ENCODE measurements at places on chromosomes 13 and 19. TPM values are rescaled to one million over a fixed set of nuclear protein-coding genes. Genes with fewer than 3 reads are reported as not detected.

GRCh38 chr19:56312787-56313657 lies 1.6 kb downstream of the ZSCAN5A start:
- DNase-seq = no peak

The GRIN2D gene
- polyA plus RNA-seq = 0.71 TPM

- DNase-seq = no peak
These were observed 41.7 kb downstream of the SPATA13 start for GRCh38 chr13:24202215-24202614.

The ZNF527 gene
- 10.8 TPM for polyA plus RNA-seq

DNA sequence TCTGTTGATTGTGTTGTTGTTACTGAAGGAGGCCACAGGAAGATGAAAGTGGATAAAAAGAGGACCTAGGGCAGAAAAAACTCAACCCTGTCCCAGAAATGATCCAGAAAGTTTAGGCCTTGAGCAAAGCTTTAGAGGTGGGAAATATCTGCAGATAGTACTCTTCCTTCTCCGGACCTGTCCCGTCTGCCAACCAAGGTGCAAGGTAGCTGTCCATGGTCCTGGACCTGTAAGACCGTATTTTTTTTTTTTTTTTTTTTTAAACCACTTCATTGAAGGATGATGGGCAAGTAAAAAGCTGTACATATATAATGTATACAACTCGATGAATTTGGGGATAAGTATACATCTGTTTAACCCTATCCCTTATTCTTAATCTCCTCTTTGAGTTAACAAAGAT lies 225.9 kb downstream of the OLFM4 start:
- no peak for DNase-seq

GRCh38 chr13:41048640-41049039 lies 12.7 kb upstream of the WBP4 start:
- no peak for DNase-seq

DNA sequence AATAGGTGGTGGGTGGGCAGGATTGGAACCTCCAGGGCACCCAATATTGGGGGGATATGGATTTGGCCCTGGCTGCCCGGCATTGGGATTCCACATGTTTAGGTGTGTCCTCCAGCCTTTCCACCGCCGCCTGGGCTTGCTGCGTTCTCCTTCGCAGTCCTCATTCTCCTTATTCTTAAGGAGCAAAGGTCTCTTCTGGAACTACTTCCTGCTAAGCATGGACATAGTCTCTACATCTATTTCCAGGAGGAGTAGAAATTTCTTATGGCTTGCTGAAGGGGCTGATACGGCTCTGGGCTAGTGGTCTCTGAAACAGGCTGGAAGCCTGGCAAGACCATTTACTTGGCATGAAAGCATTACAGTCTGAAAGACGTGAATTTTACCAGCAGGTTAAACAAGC lies 9.2 kb upstream of the FCGBP start:
- DNase-seq = no peak

GRCh38 chr19:48716562-48717291 lies 2.8 kb downstream of the MAMSTR start:
- DNase-seq = no peak

GRCh38 chr19:10424011-10424637 lies 3.8 kb downstream of the PDE4A start:
- peak; percentile 73 for DNase-seq

The TRPC4 gene
- 3.1 TPM for polyA plus RNA-seq

The PEG3 gene
- polyA plus RNA-seq = 78.1 TPM

- no peak for DNase-seq
These were observed 4.8 kb downstream of the RPS16 start for GRCh38 chr19:39430675-39431593.

- DNase-seq = no peak
These were observed 103.1 kb upstream of the MYO16 start for GRCh38 chr13:108526286-108526685.

- DNase-seq = peak; percentile 80
These were observed 95.7 kb upstream of the SPRY2 start for GRCh38 chr13:80436571-80437169.

DNA sequence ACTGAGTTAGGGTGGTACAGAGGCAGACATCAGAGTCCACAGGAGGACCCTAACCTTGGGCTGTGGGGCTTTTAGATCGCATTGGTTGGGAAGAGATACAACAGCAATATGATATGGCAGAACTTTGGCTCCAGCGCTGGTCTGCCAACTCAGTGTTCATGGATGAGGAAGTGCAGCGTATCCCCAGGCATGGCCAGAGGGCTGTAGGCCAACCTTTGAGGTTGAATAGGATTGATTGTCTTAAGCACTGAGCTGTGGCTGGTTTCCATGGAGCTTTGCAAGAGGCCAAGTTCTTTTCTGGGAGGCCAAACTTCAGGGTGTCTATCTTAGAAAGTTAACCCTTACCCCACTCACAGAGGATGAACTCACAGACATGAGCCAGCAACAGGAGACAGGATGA lies 144.1 kb upstream of the TMTC4 start:
- peak; percentile 16 for DNase-seq

The MEGF8 gene
- 43.0 TPM for polyA plus RNA-seq

All from renal pelvis (tissue), 12 donors.